ENCODE measurements at places on chromosomes 7 and 10. TPM values are rescaled to one million over a fixed set of nuclear protein-coding genes. Genes with fewer than 3 reads are reported as not detected.

The TMEM236 gene
- 0.31 TPM for polyA plus RNA-seq

The PROSER2 gene
- 6.6 TPM for polyA plus RNA-seq

The NOS3 gene
- 9.3 TPM for polyA plus RNA-seq

The SPDYE18 gene
- polyA plus RNA-seq: 1.00 TPM

The GPC2 gene
- 8.7 TPM for polyA plus RNA-seq

The CYP2C19 gene
- polyA plus RNA-seq: 0.09 TPM

The PKD2L1 gene
- 0.31 TPM for polyA plus RNA-seq

The NODAL gene
- polyA plus RNA-seq: 0.22 TPM

The POU6F2 gene
- 0.42 TPM for polyA plus RNA-seq

The DKK1 gene
- polyA plus RNA-seq: 43.9 TPM

The TSPAN12 gene
- 181 TPM for polyA plus RNA-seq

The CELF2 gene
- 12.2 TPM for polyA plus RNA-seq

The NXPH1 gene
- not detected for polyA plus RNA-seq

The IL6 gene
- not detected for polyA plus RNA-seq

The GIMAP6 gene
- polyA plus RNA-seq: 18.8 TPM

The GPR146 gene
- 3.5 TPM for polyA plus RNA-seq

The HABP2 gene
- polyA plus RNA-seq: 0.41 TPM

The TPST1 gene
- polyA plus RNA-seq: 45.8 TPM

The NUDT13 gene
- 5.5 TPM for polyA plus RNA-seq

The CDC14C gene
- not detected for polyA plus RNA-seq

The FIS1 gene
- polyA plus RNA-seq: 124 TPM

The LLCFC1 gene
- not detected for polyA plus RNA-seq

The CDNF gene
- polyA plus RNA-seq: 2.9 TPM

The CLDN3 gene
- 69.5 TPM for polyA plus RNA-seq

The SFRP5 gene
- polyA plus RNA-seq: 0.14 TPM

The VPS50 gene
- polyA plus RNA-seq: 33.7 TPM

The TAS2R41 gene
- not detected for polyA plus RNA-seq

The DPCD gene
- polyA plus RNA-seq: 43.6 TPM

The LRMDA gene
- polyA plus RNA-seq: 19.6 TPM

The TRIM73 gene
- 4.8 TPM for polyA plus RNA-seq

The ABCA13 gene
- 1.0 TPM for polyA plus RNA-seq

The TEX36 gene
- polyA plus RNA-seq: not detected

The LMBR1 gene
- 51.7 TPM for polyA plus RNA-seq

The LIPF gene
- 0.57 TPM for polyA plus RNA-seq

The HOXA2 gene
- 8.2 TPM for polyA plus RNA-seq

The UTF1 gene
- not detected for polyA plus RNA-seq

The CALHM2 gene
- 14.5 TPM for polyA plus RNA-seq

The SEC61G gene
- polyA plus RNA-seq: 190 TPM

The MYPN gene
- 0.04 TPM for polyA plus RNA-seq

The KLHL7 gene
- polyA plus RNA-seq: 51.8 TPM

The CYP26C1 gene
- 0.05 TPM for polyA plus RNA-seq

The NUTM2E gene
- 0.30 TPM for polyA plus RNA-seq

The CYP3A7 gene
- polyA plus RNA-seq: 0.51 TPM

The ZNF33B gene
- 52.1 TPM for polyA plus RNA-seq

The MARVELD1 gene
- polyA plus RNA-seq: 49.7 TPM

The SLC26A3 gene
- polyA plus RNA-seq: 0.35 TPM

The RBP3 gene
- polyA plus RNA-seq: 0.07 TPM

The ZDHHC6 gene
- 65.4 TPM for polyA plus RNA-seq

The ZNF12 gene
- polyA plus RNA-seq: 44.3 TPM

The EPO gene
- polyA plus RNA-seq: 0.16 TPM

The H2BK1 gene
- not detected for polyA plus RNA-seq

The DBNL gene
- polyA plus RNA-seq: 61.2 TPM

The ZYX gene
- 96.6 TPM for polyA plus RNA-seq

The EZH2 gene
- 37.2 TPM for polyA plus RNA-seq

The CPA5 gene
- 0.08 TPM for polyA plus RNA-seq

The AMPH gene
- polyA plus RNA-seq: 15.4 TPM

The NEUROD6 gene
- polyA plus RNA-seq: not detected

The DPY19L1 gene
- 35.9 TPM for polyA plus RNA-seq

All from right renal pelvis (tissue), 4 donors.